Activated CD8-positive, alpha-beta memory T cell treated with anti-CD3 and anti-CD28 coated beads, Interleukin-2, amount 10 ng/mL, durations not matched to agents 7 days and 5 days (primary cell): ENCODE measurements at places on chromosomes 1 and 21.

- DNase-seq = no peak
Measured at GRCh38 chr1:213041443-213041842, 9.6 kb upstream of the RPS6KC1 start.

- DNase-seq = no peak
Measured at GRCh38 chr1:42690477-42691156, 8.4 kb downstream of the YBX1 start.

DNA sequence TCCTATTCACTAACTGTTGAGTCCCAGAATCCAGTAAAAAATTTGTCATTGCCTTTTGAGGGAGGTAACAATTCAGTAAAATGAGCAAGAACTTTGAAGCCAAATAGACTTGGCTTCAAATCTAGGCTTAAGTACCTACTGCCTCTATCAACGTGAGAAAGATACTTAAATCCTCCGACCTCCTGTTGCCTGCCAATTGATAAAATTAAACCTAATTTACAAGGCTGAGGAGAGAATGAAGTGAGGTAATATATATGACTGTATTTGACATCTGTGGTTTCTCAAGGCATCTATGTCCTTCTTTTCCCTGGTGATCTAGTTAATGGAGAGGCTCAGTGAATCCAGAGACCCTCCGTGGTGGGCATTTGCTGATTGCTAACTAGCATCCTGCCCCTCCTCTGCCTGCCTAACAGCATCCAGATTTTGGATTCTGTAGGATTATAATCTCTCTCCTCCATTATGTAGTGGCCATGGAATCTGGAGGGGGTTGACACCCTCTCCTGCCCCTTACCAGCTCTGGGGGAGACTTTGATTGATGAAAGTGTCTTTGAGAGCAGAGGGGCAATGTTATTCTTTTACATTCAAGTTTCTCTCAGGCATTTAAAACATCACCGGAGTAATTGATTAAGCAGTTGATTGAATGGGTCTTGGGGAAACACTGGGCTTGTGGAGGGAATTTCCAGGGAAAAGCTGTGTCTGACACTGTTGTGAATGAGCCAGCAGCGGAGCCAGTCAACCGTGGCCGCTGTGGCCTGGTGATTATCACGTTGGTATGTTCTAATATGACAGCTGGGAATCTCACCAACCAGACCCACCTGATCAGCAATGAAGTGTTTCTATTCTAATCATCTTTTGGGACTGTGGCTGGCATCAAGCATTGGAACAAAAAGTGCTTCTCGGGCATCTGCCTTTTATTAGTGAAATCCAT, 140.7 kb upstream of the FAM78B start:
- DNase-seq = no peak

- DNase-seq = no peak
Measured at GRCh38 chr1:184752656-184753055, 2.0 kb downstream of the EDEM3 start.

DNA sequence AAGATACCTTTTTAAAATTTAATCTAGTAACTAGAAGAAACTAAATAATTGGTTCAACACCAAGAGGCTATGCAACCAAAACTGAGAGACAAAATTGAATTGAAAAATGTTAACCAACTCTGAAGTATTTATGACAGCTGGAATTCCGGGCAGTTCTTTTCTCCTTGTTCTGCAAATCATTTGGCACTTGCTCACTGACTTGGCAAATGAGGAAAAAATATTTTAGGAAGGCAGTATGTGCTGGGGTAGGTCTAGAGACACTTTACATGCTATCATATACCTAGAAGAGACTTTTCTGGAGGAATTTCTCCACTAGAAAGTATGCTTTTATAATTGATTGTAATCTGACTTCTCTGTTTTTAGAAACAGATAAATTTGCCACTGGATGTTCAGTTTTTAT, 22.1 kb upstream of the SH3D21 start:
- no peak for DNase-seq

- DNase-seq = no peak
Measured at GRCh38 chr21:37199057-37199924, 67.8 kb downstream of the VPS26C start.

DNA sequence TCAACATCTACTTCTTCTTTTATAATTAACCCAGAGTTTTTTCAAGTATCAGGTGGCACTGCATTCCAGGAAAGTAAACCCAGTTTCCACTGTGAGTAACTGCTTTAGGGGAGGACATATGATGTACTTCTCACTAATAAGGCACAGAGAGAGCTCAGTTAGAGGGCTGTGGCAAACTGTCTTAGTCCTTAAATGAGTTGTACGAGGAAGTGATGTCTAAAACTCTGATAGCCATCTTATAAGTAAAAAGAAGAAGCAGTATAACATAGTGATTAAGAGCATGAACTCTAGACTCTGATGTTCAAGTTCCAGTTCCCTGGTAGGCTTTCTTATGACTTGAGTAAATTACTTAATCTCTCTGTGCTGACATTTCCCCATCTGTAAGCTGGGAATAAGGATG, 58.7 kb upstream of the PTGS2 start:
- peak; percentile 49 for DNase-seq

DNA sequence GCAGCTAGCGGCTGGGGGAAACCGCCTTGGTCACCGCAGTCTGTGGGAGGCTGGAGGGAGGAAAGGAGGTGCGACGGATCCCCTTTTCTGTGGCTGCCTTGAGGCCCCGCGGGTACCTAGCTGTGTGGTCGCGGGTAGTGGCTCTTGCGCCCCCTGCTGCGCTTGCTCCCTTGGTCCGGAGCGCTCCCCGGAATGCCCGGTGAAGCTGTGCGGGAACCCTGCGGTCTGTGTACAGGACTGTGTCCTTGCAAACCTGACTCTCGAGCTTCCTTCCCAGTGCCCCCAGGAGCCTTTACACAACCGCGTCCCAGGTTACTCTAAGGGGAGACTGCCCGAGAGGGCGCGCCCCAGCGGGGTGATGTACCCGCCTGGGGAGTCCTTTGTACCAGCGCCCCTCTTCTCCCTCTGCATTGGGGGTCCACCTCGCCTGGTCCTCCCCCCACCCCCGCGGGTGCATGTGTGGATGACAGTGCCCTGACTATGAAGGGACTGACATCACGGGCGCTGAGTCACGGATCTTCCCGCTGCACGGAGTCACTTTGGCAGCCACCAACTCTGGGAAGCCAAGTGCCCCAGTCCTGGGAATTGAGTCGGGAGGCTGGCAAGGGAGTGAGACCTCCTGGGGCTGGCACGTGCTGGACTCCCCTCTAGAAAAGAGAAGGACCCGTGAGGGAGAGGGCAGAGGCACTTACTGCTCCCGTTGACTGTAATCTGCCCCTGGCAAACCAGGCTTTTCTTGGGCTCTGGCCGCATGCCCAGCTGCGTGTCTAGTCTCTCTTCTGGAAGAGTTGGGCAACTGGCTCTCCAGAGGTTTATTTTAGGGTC, 816 bp downstream of the IL6R start:
- peak; percentile 57 for DNase-seq

GRCh38 chr1:151803164-151803563, 2.1 kb downstream of the LINGO4 start:
- no peak for DNase-seq

DNA sequence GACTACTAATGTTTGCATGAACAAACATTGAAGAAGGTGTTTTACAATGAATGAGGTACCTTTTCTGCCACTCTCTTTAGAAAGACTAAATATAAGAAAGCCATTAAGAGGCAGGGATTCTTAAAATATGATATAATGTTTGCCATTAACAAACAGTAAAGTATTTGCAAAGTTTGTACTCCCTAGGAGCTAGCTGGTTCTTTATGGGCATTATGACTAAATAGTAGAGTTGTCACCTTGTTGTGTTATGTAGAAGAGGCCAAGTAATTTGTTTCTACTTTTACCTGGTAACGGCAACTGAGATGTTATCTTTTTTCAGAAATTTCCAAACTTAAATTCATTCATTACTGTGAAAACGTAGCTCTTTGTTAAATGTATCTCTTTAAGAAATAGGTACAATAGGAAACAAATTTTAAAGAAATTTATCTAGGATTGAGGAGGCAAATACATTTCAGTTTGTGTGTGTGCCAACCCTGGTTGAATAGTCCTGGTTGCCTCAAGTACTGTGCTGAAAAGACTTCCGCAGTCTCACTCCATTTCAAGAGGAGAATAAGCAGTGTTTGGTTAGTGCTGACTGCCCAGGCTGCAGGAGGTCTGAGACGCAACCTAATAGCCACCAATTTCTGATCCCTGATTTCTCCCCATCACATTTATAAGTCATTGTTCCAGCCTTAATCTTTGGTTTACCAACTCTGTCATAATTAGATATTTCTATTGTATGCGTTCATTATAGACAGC, 52.1 kb downstream of the WDR3 start:
- no peak for DNase-seq

GRCh38 chr1:55052221-55053142, 13.1 kb downstream of the PCSK9 start:
- no peak for DNase-seq

GRCh38 chr1:203765029-203765837, at the start of gene LAX1:
TSS of gene LAX1 (plus strand) at chr1:203765183. CDS start at chr1:203765566, 383 bp downstream.
- peak; percentile 91 for DNase-seq

DNA sequence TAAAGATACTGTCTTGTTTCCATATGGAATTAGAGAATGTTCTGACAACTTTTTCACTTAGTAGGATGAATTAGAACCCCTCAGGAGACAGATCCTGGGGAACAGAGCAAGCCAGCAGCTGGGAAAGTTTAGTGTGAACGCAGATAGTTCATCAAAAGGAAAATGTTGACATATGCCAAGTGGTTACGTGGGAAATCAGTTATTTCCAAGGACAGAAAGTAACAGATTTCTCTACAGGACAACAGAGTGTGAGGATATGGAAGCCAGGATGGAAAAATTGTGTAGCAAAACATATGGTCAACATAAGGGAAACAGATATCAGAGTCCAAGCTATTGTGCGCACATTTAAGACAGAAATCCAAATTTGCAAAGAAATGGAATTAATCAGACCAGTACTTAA, 419.5 kb downstream of the LRRIQ3 start:
- DNase-seq = no peak

DNA sequence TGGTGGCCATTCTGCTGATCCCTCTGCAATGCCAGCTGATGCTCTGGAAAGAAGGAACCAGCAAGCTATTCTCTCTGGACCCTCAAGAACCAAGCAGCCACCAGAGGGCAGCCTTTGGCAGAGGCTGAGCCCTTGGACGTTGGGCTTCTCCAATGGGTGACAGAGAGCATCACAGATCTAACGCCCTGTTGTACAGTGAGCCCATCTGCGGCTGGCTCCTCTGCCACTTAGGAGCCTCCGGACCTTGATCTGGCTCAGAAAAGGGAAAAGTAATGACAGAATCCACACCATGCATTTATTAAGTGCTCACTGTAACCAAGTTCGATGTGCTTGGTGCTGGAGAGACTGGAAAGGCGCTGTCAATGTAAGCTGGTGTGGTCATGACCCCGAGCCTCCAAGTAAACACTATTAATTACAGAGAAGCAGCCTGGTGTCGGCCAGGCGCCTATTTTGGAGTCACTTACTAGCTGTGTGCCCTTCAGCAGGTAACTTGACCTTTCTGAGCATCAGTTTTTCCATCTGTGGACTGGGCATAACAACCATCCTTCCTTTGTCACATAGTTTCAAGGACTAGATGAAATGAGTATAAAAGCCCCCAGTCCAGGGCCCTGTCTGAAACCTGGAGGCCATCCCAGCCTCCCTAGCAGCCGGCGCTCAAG, 34.9 kb downstream of the ECE1 start:
- DNase-seq = peak; percentile 87

DNA sequence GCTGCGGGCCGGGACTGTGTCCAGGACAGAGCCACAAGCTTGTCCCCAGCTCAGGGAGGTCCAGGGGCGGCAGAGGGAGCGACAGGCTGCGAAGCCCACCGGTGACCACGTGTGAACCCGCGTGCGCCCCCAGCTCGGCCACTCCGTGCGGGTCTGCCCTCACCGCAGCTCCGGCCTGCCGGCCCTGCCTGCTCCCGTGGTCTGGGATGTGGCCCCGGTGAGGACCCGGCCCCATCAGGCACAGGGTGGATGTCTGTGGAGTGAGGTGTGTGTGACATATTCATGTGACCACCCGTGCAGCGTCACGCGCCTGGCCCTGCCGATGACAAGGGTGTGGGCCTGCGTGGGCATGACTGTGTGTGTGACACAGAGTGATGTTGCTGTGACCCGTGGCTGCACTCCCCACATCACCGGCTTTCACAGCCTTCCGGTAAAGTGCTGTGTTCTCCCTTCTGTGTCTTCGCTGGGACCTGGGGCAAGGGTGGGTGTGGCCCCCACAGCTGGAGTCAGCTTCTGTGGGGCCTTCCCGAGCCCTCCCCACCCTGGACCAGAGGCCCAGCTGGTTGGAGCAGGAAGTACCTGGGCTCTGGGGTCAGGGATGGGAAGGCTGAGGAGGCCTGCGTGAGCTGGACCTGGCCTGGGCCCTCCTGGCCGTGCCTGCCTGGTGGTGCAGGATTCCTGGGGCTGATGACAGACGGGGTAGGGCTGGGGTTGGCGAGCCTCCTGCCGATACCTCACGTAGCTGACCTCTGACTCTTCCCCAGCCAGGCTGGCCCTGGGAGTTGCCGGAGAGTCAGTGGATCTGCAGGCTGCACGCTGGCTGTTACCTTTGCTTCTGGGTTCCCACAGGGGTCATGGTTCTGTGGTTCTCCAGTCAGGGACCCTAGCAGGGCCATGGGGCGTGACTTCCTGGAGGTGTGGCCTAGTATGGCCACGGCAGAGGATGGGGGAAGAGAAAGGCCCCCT, 4.1 kb downstream of the RNF223 start:
- no peak for DNase-seq

- no peak for DNase-seq
Measured at GRCh38 chr1:201096977-201097856, 15.0 kb downstream of the CACNA1S start.

- DNase-seq = no peak
Measured at GRCh38 chr1:201894343-201895119, 5.8 kb downstream of the SHISA4 start.

- DNase-seq = no peak
Measured at GRCh38 chr1:50289495-50289894, 133.7 kb downstream of the DMRTA2 start.

- DNase-seq = no peak
Measured at GRCh38 chr1:92488832-92489231, 2.1 kb upstream of the GFI1 start.

GRCh38 chr21:21188513-21189195, 190.4 kb downstream of the NCAM2 start:
- DNase-seq = no peak

DNA sequence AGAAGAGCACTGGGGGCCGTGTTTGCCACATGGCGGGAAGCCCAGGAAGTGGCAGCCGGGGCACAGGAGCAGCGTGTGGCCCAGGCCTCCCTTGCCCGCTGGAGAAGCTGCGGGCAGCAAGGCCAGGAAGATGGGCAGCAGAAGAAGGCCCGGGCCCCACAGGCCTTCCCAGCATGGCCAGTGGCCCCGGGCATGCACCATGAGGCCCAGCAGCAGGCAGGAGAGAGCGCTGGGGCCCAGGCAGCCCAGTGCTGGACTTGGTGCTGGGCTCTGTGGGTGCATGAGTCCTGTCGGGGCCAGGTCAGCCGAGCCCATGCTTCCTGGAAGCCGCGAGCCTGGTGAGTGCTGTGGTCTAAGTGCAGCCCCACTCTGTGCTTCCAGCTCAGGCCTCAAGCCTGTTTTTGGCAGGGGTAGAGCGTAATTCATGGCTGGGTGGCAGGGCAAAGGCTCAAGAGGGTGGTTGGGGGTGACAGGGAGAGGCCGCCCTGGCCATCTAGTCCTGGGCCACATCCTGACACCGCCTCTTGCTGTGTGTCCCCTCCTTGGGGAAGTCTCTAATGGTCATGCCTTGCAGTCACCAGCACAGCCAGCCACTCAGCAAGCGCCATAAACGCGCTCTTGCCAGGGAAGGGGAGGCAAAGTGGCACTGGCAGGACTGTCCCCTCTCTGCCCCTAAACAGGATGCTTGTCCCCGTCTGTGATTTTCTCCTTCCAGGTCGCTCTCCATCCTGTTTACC, 21.3 kb downstream of the MTHFR start:
- DNase-seq = no peak
